ENCODE measurements at places on chromosomes 4 and X.

DNA sequence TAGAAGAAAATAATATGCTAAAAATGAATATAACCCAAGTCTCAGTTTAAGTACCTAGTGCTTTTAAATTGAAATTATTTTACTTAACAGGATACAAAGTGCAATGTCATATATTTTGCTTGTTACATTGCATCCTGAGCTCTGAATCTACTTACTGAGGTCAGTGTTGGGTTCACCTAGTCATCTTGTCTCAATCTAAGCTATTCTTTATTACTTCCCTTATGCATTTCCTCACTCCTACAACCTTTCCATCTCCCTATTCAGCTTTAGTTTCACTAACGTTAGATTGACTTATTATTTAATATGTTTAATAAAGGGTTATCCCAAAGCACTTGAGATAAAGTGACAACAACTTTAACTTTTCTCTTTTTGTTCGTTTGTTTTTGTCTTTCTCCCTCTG lies 483.7 kb downstream of the FSTL5 start:
- DNase-seq = no peak

- no peak for DNase-seq
Measured at GRCh38 chr4:160716551-160716950, 1447.2 kb downstream of the FSTL5 start.

DNA sequence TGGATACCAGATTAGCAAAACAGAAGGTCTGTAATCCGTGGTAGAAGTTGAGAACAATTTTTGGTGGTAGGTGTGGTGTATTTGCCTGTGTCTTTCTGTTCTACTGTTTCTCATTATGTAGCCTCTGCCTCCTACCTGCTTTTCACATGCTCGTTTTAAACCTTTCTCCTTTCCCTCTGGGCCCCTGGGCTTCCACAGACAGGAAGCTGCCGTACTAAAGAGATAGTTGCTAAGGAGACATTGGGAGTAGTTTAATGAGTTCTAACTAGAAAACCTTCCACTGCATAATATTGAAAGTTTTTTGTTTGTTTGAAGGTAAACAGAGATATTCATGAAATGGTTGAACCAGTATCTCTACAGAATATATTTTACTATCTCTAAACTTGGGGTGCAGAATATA lies 107.8 kb downstream of the STOX2 start:
- no peak for DNase-seq

DNA sequence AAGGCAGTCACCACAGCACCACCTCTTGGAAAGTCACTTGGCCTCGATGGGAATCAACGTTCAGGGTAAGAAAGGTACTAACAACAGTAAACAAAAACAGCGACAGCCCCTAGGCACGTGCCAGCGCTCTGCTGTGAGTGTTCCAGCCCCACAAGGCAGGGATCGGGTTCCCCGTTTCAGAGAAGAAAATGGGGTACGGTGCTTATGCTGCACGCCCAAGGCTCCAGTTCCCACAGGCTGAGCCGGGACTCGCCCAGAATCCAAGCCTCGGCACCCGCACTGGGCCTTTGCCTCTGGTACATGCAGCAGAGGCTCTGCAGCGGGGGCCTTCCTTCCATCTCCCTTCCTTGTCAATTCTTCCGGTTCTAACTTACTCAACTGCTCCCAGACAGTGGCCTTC lies 37.3 kb downstream of the WDR1 start:
- DNase-seq = no peak

Measured in fibroblast of the aortic adventitia (primary cell).